SJSA1 (cell line): ENCODE measurements at places on chromosomes 5 and 9. TPM values are rescaled to one million over a fixed set of nuclear protein-coding genes. Genes with fewer than 3 reads are reported as not detected.

The TTC16 gene
- not detected in 2 replicates for total RNA-seq

The SLC4A9 gene
- not detected in 2 replicates for total RNA-seq

DNA sequence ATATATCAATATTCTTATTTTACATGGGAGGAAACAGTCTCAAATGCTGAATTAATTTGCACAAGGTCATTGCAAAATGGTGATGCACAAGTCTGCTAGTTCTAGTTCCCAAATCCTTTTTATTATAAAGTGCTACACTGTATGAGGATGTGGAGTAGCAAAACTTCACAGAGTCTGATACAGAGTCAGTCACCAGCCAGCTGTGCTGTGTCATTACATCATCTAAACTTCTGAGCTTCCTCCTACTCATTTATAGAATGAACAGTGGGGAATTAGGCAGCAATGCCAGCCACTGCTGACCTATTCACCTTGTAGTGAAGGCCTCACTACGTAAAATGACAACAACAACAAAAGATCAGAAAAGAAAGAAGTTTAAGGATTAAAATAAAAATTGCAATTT, 357.8 kb downstream of the TMEM167A start:
- DNase-seq: no peak

DNA sequence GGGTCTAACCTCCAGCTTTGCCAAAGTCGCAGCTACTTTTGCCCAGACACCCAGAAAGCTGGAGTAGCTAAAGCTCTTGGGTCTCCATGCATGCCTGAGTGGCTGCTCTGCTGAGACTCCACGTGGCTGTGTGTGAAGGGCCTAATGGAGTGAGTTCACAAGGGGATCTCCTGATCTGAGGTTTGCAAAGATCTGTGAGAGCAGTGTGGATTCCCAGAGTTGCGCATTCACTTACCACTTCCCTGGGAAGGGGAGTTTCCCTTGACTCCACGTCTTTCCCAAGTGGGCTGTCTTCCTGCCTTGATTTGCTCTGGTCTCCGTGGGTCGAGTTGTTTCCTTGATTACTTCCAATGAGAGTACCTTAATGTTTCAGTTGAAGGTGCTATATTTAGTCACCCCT, 17.6 kb upstream of the CDKN2B start:
- DNase-seq: no peak
